GM10248 (cell line): ENCODE measurements at places on chromosomes 4 and X.

DNA sequence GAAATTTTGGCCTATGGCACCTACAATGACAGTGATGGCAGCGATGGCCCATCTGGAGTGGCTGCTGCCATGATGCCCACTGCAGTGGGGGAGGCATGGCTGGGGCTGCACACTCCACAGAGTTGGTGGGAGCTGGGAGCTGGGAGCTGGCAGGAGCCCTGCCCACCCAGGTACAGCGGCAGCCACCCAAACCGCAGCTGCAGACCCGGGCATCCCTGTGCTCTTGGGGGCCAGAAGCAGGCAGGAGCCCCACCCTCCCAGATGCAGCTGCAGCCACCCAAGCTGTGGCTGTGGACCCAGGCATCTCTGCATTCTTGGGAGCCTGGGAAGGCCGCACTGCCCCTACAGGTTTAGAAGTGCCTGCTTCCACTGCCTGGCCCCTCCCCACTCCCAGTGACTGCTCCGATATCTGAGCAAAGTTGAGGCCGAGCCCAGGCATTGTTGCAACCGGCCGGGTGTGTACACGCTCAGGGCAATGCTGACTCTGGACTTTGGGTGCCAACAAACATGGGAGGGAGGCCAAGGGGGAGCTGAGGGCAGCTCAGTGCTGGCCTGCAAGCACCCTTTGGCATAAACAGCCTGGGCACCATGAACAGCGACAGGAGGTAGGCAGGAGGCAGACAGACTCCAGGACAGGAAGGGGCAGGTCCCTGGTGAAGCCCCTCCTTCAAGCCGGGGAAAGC, 82.8 kb downstream of the PPP4R3C start:
- DNase-seq, result no peak

DNA sequence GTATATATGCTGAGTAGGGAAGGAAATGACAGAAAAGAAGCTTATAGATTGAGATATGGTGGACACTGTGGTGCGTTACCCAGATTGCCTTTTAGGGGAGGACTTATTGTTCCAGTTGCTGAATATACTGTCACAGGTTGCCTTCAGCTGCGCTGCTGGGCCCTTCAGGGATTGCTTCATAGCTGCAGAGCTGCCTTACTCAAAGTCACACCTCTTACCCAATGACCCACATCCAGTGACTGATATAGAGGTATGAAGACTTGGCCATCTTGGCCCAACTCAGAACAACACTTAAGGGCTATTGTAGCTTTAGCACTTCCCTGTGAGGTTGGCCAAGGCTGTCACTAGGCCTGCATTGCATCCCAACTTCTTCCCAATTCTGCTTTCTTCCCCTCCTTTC, 63.4 kb upstream of the TMEM164 start:
- no peak for DNase-seq

DNA sequence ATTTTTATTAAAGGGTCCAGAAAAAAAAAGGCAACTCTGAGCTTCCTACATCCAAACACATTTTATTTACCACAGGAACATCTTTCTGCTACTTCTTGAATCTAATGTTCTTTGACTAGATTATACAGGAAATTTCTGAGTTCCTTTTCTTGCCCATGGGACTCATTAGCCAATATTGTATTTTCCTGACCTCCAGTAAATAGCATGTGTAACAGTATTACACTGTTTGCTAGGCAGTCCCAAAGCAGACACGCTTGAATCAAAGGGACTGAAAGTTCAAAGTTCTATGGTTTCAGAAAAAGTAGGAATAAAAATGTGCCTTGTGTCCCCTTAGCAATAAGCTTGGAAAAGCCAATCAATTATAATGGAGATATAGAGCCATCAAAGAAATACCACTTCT, 57.4 kb downstream of the MOSPD2 start:
- DNase-seq, result no peak

GRCh38 chrX:123920105-123920785, 41.3 kb upstream of the STAG2 start:
- DNase-seq, result no peak

DNA sequence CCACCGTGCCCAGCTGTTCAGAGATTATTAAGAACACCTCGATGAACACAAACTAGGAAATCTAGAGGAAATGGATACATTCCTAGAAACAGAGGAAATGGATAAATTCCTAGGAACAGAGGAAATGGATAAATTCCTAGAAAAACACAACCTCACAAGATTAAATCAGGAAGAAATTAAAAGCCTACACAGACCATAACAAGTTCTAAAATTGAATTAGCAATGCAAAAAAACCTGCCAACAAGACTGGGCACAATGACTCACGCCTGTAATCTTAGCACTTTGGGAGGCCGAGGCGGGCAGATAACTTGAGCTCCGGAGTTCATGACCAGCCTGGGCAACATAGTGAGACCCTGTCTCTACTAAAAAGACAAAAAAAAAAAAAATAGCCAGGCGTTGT, 13.1 kb upstream of the IDS start:
- DNase-seq, result no peak

DNA sequence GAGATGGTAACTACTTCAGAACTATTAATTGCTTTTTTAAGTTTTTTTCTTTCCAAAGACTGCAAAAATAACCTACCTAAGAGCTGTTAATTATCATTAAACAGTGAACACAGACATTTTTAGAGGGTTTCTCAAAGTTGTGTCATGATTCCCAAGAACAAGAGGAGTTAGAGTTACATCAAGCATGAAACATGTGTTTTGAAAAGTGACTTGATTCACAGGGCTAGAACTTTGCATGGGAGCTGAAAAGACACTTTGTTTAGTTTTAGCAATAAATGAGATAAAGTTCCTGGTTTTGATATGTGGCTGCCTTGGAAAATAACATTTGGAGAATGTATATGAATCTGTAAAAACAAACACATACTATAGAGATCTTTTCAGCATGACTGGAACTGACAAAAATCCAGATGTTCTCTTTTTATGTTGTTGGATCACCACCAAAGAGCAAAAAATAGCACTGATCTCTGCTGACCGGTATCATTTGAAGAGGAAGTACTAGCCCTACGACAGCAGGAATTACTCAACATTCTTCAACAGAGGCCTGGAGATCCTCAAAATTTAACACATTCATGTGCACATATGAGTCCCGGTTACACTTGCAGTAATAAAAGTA, 173.0 kb upstream of the PCDH18 start:
- no peak for DNase-seq

GRCh38 chrX:16491461-16491860, 158.5 kb upstream of the S100G start:
- no peak for DNase-seq

DNA sequence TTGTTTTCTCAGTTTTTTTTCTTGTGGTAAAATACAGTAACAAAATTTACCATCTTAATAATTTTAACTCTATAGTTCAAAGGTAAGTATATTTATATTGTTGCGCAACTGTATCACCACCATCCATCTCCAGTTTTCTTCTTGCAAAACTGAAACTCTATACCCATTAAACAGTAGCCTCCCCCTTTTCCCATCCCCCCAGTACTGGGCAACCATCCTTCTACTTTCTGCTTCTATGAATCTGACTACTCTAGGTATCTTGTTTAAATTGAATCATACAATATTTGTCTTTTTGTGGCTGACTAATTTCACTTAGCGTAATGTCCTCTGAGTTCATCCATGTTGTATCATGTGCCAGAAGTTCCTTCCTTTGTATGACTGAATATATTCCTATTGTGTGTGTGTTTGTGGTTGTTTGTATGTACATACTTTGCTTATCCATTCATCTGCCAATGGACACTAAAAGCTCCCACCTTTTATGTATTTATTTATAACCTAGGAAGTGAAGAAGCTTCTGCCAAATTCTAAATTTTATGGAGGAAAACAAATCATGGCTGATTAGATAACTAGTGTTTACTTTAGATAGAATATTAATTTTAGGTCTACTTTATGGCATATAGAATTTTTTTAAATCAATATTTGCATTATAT, 10.0 kb downstream of the ABHD18 start:
- DNase-seq, result no peak

DNA sequence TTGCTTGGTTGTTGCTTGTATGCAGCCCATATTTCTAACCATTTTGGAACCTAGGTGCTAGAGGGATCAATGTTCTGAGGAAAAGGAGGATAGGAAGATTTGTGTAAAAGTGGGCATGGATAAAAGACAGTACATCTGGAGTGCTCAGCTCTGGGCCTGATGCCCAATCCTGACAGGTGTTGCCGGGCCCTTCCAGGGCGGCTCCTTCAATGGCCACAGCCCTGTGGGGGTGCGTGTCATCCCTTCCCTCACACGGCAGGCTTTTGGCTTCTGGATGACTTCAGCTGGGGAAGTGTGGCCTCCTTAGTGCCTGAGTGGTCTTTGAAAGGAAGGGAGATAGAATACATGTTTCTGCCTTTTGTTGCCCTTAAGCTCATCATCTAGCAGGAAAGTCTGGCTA, 47.2 kb downstream of the NELFA start:
- no peak for DNase-seq
